Stimulated activated CD8-positive, alpha-beta memory T cell treated with anti-CD3 and anti-CD28 coated beads, Interleukin-4, amount 100 ng/mL, for 24 hours (primary cell): ENCODE measurements at places on chromosomes 6 and 20.

DNA sequence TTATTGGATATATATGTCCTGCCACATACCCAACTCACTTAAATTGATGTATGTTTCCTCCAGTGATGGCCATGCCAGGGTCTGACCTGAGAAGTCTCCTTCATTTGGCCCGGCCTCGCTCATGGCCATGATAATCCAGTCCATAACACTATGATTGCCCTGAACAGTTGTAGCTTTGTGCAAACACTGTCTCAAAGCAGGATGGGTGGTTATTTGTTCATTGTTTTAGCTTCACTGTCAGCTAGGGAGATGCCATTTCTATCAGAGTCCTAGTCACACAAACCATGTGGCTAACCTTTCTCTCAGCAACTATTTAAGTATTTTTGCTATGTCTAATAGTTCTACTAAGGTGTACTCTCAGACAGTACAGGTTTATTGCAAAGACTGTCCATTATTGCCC lies 47.6 kb upstream of the ZNF337 start:
- DNase-seq: no peak

GRCh38 chr20:24953621-24954133 lies 4.6 kb downstream of the CST7 start:
- no peak for DNase-seq

- DNase-seq: no peak
These were observed 123.1 kb upstream of the GJE1 start for GRCh38 chr6:142009647-142010046.

DNA sequence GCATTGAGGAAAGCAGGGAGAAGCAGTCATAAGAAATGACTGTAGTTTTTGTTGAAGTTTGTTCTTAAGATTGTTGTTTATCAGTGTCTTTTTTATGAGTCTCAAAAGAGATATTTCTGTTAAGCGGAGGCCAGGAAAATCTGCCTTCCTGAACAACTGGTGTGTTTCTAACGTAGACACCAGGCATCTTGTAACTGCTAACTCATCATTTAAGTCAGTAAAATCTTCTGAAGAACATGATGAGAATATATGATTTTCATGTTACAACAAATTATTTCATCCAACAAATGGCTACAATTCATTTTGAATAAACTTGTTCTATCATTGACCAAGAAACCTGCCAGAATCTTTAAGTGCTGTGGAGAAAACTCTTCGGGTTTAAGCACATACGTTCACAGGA lies 84.0 kb downstream of the RPS12 start:
- DNase-seq: no peak

GRCh38 chr20:58714923-58715351 lies 22.3 kb downstream of the NPEPL1 start:
- DNase-seq: no peak

- DNase-seq: no peak
These were observed 487.5 kb downstream of the EPM2A start for GRCh38 chr6:145247692-145248419.

DNA sequence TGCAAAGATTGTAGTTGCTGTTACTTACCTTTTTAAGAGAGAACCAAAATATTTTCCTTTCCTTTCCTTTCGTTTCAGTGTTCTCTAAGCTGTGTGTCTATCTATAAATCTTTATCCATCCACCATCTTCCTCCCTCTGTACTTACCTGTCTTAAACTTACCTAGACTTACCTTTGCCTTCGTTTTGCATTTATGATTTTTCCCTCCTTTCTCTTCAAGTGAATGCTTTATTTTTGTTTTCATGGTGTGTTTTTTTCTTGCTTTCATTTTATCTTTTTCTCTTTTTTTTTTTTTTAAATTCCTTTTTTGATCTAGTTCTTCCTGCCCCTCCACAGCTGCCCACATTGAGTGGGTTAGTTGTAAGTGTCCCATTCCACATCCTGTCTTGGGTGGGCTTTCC lies 26.2 kb downstream of the ARID1B start:
- no peak for DNase-seq

GRCh38 chr6:28585335-28585734 lies 59.7 kb downstream of the GPX5 start:
- no peak for DNase-seq

DNA sequence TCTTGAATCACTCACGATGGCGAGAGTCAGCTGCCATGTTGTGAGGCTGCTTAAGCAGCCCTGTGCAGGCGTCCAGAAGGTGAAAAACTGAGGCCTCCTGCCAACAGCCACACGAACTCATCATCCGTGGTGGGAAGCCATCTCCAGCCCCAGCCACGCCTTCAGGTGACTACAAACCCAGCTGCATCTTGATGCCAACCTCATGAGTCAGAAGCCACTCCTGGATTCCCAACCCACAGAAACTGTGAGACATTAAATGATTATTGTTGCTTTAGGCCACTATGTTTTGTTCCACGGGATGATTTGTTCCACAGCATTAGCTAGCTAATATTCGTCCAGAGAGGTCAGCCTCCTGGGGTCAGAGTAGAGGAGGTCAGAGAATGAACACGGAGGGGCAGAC lies 80.5 kb downstream of the SNX5 start:
- DNase-seq: no peak

DNA sequence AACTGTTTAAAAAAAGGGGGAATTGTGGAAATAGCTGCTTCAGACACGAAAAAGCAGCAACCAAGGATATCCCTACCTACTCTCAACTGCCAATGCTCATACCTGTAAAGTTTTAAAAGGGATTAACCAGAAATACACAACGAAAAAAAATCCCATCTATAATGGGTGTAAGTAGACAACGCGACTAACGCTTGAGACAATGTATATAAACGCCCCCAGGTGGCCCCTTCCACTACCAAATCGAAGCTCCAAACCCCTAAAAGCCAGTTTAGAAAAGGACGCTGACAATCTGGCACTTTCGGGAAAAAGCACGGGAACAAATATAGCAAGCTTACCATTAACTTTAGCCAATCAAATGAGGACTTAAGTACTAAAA lies 94.5 kb upstream of the BTN3A2 start:
- DNase-seq: no peak

DNA sequence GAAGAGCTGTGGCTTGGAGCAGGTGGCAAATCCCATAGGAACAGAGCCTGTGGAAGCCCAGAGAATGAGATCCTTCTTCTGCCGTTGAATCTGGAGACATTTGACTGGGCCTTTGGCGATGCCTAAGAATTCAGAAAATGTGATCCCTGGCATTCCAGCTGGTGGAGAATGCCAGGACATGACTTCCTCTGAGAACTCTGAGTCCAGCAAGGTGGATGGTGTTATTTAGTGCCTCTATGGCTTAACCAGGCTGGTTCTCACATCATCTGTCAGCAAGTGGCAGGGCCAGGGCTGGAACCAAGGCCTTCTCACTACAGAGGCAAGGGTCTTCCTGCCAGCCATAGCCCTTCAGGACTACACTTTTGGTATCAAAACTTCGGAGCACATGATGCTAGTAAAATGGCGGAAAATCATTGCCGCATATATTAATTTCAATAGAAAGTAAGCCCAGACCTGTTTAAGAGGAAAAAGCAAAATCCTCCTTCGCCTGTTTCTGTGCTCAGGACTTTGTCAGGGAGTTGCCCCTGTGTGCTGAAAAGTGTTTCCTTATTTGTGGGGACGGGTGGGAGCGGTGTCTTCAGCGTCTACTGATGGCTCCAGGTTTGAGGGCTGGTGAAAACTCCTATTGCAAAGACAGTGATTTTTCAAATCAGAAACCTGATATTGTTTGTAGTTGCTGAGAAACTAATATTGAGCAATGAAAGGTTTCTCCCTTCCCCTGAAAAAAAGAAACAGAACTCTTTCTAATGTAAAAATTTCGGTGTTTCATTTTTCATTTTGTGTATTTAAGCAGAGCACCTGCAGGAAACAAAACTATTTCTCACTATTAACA lies 23.9 kb downstream of the DUSP22 start:
- DNase-seq: no peak

- DNase-seq: no peak
These were observed 118.5 kb downstream of the GFRAL start for GRCh38 chr6:55445648-55446204.

GRCh38 chr6:42197555-42198362 lies 3.0 kb upstream of the GUCA1B start:
- no peak for DNase-seq

- DNase-seq: no peak
These were observed 59.8 kb upstream of the THBS2 start for GRCh38 chr6:169313347-169314010.

- no peak for DNase-seq
These were observed 30.4 kb downstream of the SLC2A4RG start for GRCh38 chr20:63769891-63770474.

DNA sequence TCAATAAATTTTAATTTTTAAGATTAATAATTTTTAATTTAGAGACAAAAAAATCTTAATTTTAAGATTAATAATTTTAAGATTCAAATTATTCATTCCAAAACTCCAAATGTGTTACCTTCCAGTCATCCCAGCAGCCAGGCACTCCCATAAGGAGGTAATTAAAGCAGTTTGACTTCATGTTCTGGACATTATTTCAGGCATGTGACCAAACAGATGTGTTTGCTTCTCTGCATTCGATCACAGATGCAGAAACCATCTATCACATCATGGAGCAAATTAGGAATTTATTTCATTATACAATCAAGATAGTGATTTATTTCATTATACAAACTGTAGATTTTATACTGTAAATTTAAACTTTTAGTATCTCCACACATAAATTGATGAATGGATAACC lies 150.3 kb downstream of the AKAP7 start:
- no peak for DNase-seq

DNA sequence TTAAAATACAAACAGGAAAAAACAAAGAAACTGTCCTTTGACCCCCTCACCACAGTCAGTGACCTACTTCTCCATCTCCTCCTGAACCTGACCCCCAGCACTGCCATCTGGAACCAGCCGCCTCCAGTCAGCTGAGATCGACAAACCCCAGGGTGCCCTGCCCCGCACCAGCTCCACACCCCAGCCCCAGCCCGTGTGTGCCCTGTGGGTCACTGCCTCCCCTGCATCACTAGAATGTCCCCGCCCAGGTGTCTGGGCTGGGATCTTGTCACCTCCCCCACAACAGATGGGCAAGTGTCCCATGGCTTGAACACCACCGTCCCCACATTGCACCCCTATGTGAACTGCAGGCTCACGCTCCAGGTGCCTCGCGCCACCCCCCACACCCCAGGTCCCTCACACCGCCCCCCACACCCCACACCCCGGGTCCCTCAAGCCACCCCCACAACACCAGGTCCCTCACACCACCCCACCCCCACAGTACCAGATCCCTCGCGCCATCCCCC lies 13.3 kb downstream of the TAF4 start:
- no peak for DNase-seq

DNA sequence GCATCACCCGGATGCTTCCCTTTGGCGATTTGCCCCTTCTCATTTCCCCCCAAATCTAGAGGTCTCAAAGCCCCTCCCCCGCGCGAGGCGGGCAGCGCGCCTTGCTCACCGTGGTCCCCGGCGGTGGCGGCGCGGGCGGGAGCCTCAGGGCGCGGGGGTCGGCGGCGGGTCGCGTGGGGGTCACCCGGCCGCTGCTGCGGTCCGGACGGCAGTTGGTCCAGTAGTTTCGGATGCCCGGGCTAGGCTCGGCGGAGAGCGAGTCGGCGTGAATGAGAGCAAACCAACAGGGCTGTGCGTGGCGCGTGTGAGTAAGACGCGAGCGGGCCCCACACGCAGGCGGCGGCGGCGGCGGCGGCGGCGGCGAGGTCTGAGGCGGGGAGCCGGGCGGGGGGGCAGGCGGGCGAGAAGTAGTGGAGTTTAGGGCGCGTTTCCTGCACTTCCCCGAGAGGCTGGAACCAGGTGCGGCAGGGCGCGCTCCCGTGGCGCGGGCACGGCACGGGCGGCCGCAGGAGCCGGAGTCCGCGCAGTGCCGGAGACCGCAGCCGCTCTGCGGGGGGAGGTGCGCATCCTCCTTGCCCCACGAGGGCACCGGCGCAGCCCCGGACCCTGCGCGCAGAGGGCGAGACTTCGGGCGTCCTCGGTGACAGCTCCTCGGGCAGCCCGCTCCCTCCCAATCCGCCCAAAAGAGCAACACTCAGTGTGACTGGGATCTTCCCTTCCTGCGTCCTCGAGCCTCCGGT lies 567 bp downstream of the HS3ST5 start:
- no peak for DNase-seq

- DNase-seq: no peak
These were observed 42.9 kb downstream of the NHSL1 start for GRCh38 chr6:138456401-138456790.

DNA sequence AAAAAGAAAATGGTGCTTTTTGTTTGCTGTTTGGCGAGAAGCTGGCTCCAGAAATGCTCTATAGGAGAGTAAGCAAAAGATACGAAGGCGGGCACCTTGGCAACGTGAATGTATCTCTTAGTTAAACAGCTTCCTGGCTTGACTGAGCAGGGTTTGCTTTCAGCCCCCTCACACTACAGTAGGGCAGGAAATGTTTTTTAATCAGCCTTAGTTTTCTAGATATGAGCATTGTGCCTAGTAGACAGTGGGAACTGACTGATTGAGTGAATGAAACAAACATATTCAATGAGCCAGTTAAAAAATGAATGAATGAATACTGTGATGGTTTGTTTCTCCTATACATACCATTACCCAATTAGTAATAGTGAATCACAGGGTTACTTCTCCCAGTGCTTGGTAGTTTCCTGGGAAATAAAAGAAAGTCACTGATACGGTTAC lies 19.9 kb downstream of the CAP2 start:
- no peak for DNase-seq

- no peak for DNase-seq
These were observed 104.7 kb upstream of the SGK1 start for GRCh38 chr6:134422426-134423231.

GRCh38 chr6:121135425-121135824 lies 198.9 kb downstream of the TBC1D32 start:
- no peak for DNase-seq

DNA sequence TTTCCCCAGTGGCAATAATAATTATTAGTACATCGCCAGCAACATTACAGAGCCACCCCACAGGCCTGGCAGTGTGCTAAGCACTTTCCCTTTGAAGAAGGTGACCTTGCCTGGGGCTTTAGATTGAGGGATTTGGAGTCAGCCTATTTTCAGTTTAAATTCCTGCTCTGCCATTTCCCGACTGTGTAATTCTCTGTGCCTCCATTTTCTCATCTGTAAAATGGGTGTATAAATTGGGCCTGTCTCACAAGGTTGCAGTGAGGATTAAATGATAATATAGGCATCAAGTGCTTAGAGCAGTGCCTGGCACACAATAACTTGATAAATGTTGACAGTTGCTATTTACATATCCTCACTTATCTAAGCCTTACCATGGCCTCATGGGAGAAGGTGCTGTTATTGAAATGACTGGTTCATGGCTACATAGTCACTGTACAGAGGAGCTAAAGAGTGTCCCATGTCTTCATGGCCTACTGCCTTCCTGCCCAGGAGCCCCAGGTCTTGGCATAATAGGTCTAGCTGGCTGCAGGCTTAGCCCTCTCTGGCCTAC lies 5.1 kb upstream of the SCRT2 start:
- no peak for DNase-seq

DNA sequence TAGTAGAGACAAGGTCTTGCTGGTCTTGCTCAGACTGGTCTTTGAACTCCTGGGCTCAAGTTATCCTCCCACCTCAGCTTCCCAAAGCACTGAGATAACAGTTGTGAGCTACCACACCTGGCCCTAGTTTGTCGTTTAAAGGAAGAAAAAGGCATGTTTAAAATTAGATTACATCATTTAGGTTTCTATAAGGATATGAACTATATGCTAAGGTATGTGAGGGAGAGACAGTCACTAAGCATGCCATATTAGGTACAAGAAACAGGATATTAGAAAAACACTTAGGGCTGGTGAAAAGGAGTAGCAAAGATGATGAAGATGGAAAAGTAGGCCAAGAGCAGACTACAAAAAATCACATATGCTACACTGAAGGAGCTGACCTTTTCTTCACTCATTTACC lies 106.4 kb downstream of the ASCC3 start:
- no peak for DNase-seq

- no peak for DNase-seq
These were observed 34.0 kb downstream of the LY86 start for GRCh38 chr6:6622501-6622900.
